ENCODE measurements at places on chromosomes 13 and 19.

DNA sequence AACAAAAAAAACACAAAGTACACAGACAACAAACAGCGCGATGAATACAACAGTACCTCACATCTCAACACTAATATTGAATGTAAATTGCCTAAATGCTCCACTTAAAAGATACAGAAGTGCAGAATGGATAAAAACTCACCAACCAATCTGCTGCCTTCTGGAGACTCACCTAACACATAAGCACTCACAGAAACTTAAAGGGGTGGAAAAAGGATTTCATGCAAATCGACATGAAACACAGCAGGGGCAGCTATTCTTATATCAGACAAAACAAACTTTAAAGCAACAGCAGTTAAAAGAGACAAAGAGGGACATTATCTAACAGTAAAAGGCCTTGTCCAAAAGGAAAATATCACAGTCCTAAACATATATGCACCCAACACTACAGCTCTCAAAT, 209.5 kb downstream of the ABCC4 start:
- no peak for DNase-seq

- no peak for DNase-seq
Observed at GRCh38 chr13:110347535-110348308, 40.6 kb downstream of the COL4A2 start.

DNA sequence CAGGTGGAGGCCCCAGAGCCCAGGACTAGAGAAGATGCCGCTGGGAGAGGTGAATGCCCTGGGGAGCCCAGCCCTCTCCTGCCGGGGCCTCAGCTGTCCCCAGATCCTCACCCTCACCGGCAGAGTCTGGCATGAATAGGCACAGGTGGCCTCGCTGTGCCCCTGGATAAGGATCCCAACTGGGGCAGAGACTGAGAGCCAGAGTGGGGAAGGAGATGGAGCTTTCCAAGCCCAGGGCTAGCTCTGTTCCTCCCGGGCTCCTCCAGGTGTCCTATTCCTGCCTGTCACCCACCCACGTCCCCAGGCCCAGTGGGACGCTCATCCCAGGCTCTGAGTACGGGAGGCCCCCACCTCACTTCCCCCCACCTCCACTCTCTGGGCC, 16.5 kb downstream of the PRR36 start:
- no peak for DNase-seq

- DNase-seq, result peak; percentile 49
Observed at GRCh38 chr19:17402982-17403855, 2.2 kb downstream of the BST2 start.

- DNase-seq, result no peak
Observed at GRCh38 chr19:19031891-19032290, 1.4 kb downstream of the SUGP2 start.

Measured in testis (tissue), 5 donors.